WERI-Rb-1 (cell line): ENCODE measurements at places on chromosomes 12 and 14.

DNA sequence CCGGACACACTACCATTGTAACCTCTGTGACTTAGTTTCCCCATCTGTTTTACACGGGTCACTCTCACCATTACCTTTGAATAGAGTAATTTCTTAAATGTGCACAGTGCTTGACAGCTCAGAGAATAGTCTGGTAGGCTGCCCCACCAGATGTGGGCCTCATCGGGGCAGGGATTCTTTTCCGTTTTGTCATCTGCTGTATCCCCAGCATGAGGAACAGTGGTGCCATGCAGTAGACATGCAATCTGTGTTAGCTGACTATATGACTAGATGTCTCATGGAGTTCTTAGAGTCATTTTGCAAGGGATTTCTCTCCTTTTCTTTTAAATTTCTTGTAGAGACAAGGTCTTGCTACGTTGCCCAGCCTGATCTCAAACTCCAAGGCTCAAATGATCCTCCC, 44.9 kb upstream of the PLEKHG3 start:
- DNase-seq, result no peak

GRCh38 chr12:122204167-122205052, 901 bp downstream of the B3GNT4 start:
- DNase-seq, result no peak

GRCh38 chr14:72883961-72884360, 9.9 kb downstream of the DPF3 start:
- no peak for DNase-seq

DNA sequence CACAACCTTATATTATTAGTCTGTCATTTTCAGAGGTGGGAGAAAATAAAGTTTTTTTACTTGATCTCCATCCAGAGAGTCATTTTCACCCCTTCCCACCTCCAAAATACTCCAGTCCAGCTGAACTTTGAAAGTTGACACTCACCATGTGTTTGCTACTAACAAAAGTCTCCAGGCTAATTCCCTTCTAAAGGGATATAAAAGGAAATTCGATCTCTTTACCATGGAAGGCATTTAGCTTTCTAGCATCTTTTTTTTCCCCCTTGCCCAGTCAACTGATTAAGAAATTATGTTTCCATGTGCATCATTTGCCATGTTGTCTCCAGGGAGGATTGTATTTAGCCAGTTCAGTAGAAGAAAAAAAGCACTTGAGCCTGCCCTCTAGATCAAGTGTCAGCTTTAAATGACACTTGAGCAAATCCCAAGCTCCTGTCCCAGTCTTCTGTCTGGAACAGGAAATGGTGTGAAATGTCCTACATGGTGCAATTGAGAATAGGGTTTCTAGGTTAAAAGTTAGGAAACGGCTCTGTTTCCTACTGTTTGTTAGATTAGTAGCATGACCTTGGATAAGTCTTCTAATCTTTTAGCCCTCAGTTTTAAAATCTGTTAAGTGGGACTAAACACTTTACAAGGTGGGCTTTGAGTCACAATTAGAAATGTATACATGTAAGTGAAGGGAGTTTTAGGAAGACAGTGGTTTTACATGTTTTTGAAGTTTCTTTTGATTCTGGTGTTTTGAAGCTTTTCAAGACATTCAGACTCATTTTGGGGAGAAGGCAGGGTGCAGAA, 67.2 kb downstream of the GNS start:
- no peak for DNase-seq

- DNase-seq, result no peak
These were observed 348.9 kb upstream of the FAR2 start for GRCh38 chr12:28800129-28800528.

DNA sequence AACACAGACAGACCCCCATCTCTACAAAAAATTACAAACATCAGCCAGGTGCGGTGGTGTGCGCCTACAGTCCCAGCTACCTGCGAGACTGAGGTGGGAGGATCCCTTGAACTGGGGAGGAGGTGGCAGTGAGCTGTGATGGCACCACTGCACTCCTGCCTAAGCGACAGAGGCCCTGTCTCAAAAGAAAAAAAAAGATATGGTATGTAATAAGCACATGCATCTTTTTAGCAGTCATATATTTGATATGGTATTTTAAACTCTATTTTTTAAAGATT, 7.2 kb downstream of the SLC15A4 start:
- no peak for DNase-seq

DNA sequence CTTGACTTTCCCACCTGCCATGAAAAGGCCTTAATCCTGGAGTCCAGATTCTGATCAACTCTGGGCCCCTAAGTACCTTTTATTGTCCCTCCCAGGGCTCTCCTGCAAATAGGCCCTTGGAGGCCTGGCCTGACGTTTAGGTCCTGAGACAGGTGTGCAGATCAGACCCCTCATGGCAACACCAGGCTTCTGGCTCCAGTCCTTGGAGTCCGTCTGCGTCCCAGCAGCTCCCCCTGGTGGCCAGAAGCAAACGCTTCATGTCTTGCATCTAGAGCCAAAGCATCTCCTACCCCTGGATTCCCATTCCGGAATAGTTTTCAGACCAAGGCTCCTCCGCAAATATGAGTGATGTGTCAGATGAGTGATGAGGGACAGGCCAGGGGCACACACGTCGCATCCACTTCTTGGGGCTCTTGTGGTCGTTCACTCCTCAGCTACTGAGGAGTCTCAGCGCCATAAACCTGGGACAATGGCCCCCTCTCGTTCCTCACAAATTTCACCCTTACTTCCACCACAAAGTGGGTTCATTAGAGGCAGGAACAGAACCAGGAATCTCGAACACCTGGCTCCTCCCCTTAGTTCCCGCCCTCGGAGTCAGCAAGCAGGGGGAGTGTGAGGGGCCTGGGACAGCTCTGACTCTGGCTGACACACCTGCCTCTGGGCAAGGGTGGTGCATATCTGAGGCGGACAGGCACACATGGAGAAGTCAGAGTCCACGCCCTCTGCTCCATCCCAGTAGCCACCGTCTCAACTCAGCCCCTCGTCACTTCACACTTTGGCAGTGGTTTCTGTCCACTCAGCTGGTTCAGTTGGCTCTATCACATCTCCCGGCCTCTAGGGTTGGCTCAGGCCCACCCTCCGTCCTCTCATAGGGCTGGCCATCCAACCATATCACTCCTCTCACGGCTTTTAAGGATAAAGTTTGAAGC, 77.9 kb upstream of the PWP1 start:
- DNase-seq, result peak; percentile 89

- no peak for DNase-seq
These were observed 14.7 kb downstream of the SLC2A14 start for GRCh38 chr12:7857971-7858370.

- DNase-seq, result no peak
These were observed 45.7 kb upstream of the OTX2 start for GRCh38 chr14:56855891-56856461.

DNA sequence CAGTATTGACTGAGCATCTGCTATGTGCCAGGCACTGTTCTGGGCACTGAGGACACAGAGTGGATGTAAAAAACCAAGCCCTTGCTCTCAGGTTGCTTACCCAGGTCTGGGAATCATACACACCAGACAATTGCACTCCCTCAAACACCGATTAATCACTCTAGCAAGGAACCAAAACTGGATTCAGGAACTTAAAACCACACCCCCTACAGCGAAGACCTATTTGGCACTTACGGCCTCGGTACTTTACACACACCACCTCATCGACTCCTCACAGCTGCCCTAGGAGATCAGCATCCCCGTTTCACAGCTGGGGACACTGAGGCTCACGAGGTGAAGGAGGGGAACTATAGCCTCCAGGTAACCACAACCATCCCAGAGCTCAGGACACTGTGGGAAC, 1.6 kb downstream of the GLTP start:
- no peak for DNase-seq

DNA sequence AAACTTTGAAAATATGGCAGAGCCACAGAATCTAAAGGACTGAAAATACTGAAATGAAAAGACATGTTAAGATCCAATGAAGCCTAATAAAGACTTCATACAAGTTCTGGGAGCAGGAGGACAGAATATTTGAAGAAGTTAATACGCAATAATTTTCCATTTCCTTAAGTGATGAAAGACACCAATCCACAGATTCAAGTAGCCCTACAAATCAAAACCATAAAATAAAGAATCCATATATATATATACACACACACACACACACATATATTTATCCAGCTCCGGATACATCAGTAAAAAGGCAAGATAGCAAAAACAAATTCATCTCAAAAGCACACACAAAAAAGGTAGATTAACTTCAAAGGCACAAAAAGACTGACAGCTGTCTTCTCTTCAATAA, 5.7 kb downstream of the NAP1L1 start:
- DNase-seq, result no peak

GRCh38 chr14:86221755-86222154, 691.8 kb downstream of the FLRT2 start:
- DNase-seq, result no peak

GRCh38 chr14:101755591-101756324, 5.8 kb upstream of the PPP2R5C start:
- peak; percentile 81 for DNase-seq

GRCh38 chr12:66011731-66012130, 118.8 kb downstream of the LLPH start:
- no peak for DNase-seq

GRCh38 chr12:112905451-112906089, 1.2 kb upstream of the OAS1 start:
- no peak for DNase-seq

- peak; percentile 42 for DNase-seq
These were observed 238.9 kb downstream of the EMP1 start for GRCh38 chr12:13435235-13435933.

DNA sequence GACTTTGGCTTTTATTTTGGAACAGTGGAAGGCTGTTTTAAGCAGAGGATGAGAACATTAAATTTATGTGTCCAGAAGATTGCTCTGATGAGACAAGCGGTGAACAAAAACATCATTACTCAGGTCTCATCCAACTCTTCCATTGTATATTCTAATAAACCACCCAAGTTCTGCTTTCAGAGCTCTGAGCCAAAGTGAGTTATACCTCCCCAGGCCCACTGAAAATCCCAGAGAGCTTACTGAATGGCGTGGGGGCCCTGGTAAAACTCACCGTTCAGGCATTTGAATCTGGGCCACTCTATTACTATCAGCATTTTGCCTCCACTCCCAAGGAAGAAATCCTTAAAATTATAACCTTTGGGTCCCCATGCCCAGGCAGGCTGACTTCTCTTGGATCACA, 122.0 kb upstream of the HIF1A start:
- no peak for DNase-seq

DNA sequence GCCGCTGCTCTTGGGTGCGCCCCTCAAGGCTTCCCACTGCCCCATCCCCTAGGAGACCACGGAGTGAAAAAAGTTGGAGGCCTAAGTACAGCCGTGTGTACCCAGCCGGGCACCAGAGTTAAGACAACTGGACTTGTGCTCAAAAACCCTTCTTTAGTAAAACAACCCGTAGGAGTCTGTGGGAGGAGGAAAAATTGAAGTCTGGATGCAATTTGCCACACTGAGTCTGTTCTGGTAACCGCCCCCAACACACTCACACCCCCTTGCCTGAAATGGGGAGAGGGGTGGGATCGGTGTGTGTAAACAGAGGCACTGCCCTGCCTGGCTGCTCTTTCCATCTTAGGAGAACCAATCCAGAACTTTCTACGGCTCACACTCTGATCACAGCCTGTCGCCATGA, 41.7 kb downstream of the DPF3 start:
- no peak for DNase-seq

DNA sequence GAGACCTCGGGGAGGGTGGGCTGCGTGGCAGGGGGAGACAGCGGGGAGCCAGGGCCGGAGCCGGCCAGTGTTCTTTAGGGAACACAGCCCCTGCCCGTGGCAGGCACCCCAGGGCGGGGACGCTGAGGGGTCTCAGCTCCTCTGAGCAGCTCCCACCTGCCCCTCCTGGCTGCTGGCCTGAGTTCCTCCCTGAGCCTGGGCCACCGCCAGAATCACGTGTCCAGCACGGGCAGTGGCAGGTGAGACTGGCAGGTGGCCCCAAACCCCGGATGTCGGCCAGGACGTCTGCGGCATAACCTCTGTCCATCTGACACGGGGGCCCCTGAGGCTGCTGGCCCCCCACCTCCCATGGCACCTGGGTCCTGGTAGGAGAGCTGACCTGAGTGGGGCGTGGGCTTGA, 25.1 kb downstream of the NOC4L start:
- no peak for DNase-seq

DNA sequence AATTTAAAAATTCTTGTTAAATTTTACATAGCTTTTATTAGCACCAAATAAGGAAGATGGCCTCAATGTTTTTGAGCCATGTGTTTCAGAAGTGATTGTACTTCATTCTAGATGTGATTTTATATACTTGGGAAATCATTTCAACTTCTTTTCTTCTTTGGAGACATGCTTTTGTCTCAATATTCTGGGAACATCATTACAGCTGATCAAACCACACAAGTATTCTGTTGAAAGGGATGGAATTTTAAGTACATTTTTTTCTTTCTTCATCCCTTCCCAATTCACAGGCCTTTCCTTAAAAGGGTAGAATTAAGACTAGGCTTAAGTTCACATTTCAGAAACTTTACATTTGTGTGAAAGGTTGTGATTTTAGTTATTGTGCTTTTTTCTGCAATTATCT, 66.4 kb downstream of the PAPOLA start:
- no peak for DNase-seq

DNA sequence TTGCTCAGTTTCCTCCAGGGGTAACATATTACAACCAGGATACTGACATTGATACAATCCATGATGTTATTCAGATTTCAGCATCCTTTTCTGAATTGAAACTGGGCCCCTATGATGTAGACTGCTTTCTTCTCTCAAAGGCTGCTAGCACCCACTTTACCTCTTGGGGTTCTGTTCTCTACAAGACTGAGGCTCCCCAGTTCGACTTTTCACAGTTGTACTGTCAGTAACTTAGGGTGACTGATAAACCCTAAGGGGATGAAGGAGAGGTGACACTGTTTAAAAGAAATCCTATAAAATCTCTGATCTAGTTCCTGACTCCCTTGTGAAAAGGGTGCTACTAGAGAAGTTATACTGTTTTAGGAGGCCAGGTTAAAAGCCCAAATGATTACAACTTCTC, 818 bp downstream of the VPS33A start:
- no peak for DNase-seq

GRCh38 chr12:24599736-24600135, 349.2 kb downstream of the BCAT1 start:
- no peak for DNase-seq

GRCh38 chr12:88241862-88242570, 99.9 kb downstream of the TMTC3 start:
- DNase-seq, result no peak

- DNase-seq, result no peak
These were observed 3.6 kb downstream of the OTUB2 start for GRCh38 chr14:94029671-94030203.
